ENCODE measurements at places on chromosomes 5 and 9.
A peak's percentile ranks its signal among the peaks of the same experiment; 100 is the strongest.

- DNase-seq = no peak
These were observed 97.5 kb downstream of the MLLT3 start for GRCh38 chr9:20524776-20525175.

DNA sequence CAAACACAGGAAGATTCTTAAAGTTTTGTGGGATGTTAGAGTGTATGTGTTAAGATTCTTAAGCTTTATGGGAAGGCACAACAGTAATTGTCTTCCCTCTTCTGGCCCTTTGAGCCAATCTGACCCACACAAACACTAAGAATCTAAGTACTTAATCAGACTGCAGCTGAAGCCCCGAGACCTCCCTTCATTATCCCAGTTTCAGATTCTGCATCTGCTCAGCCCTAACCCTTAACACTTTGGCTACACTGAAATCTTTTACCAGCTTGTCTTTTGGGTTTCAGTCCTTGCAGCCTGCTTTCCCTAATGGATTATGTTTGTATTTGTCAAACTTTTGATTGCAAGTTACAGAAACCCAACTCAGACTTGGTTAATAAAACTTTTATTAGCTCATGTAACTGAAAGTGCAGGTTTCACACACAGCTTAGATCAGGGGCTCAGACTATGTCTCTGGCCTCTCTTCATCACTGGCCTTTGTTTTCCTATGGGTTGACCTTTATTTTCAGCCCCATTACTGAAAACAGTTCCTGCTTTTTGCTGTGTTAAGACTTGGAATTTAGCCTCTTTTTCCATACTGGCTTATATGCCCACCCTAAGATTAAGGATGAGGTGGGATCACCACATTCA, 71.5 kb downstream of the COX7C start:
- no peak for DNase-seq

GRCh38 chr9:124698265-124698664, 72.8 kb downstream of the NR6A1 start:
- DNase-seq = no peak

- DNase-seq = no peak
These were observed 116.6 kb upstream of the DPYSL3 start for GRCh38 chr5:147626464-147626863.

DNA sequence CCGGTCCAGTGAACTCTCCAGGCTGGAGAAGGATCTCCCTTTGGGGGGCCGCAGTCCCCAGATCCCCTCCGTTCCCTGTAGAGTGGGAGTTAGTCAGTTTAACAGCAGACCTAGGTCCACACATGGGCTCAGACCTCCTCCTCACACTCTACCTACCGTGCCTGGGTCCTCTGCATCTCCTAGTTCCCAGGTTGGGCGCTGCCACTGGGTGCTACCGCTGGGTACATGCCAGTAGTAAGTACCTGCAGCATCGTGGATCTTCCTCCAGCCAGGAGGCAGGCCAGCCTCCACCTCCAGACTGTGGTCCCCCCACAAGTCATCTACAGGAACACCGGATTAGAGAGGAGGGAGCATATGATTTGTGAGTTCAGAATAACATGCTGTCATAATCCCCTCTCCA, 802 bp downstream of the APBB3 start:
- no peak for DNase-seq

- no peak for DNase-seq
These were observed 32.7 kb downstream of the MTAP start for GRCh38 chr9:21835121-21835520.

DNA sequence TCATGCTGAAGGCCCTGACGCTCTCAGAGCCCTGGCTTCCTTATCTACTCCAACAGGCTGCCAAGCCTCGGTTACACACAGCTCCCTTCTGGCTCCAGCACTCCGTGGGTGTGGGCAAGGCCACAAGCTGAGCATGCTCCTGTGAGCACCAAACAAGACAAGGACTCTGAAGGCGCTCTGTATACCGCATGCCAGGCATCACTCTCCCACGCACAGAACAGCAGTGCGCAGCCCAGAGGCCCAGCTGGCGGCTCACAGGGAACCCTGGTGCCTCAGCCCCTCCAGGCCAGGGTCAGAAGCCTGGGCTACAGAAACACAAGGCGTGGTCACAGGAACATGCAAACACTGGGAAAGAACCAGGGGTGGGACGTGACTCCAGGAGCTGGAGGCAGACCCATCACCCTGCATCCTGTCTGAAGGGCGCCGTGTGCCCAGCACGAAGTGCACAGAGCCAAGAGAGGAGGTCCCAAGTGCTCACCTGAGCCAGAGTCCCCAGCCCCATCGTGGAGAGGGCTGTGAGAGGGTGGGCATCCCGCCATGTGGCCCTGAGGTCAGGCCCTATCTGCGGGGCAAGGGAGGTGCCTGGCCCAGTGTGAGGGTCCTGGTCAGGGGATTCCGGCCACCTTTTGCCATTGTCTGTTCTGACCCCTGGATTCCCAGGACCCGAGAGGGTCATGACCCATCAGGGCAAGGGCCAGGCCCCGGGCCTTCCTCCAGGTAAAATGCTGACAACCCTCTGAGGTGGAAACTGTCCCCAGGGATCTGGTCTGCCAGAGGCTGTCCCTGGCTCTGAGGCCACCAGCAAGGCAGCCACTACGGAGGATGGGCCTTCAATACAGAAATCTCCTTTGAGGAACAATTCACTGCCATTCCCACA, 54.7 kb downstream of the COL23A1 start:
- no peak for DNase-seq

DNA sequence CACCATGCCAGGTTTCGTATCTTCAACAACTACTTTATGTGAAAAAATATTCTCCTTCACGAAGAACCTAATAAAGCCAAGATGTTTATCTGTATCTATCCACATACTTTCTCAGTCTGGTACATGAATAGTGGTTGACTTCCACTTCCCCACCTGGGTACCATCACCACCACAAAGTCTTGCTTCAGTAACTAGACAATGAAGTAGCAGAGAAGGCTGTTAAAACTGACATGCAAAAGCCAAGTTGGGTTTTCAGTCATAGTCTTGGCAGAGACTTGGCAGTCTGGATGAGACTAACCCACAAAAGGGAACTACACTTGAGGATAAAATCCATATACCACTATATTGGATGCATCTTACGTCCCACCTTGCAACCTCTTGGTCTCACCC, 5.0 kb downstream of the P4HA2 start:
- no peak for DNase-seq

DNA sequence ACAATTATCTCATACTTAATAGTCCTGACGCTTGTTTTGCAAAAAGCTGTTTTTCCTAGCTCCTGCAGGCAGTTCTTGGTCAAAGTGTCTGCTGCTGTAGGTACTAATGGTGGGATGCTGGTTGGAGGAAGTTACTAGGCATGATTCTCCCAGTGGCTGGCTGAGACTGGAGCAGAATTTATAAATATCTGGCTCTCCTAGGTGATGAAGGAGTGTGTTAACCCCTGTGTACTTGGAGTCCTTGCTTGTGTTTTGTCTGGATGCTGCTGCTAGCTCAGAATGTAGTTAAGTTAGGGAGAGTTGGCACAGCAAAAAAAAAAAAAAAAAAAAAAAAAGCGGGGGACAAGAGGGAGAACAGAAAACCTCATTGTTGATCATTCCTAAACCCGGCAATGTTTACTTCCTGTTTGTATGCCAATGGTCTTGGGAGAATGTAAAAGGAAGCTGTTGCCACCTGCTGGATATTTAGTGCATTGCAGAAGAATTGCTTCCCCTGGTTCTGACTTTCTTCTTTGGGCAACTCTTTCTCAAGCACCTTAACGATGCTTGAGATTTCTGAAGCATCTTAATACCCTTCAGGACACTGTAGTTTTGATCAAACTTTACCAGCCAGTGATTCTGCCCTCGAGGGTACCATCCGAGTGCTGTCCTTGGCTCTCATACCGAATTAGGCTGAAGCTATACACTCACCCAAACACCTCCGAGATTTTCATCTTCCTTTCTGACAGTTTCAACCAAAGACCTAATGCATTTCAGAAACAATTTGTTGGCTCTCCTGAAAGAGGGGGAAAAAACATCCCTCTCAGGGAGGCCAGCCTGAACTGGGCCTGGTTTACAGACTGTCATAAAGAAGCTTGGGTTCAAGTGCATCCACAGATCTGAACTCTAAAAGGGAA, 71.7 kb upstream of the WWC1 start:
- no peak for DNase-seq

DNA sequence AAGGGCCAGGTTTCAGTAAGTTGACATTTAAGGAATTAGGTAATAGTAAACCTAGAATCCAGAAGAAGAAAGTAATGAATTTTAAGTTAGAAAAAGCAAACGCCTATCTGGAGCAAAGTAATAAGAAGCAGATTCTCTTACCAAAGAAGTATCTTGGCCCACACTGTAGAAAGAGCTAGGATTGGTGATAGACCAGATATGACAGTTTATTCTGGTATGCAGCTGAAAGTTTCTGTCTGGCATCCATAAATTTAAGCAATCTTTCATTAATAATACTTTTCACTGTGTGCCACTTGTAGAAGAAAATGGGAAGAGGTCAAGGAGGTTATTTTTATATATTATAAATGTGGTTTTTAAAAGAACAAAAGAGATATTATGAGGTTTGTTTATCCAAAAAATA, 3.0 kb downstream of the RECK start:
- no peak for DNase-seq

DNA sequence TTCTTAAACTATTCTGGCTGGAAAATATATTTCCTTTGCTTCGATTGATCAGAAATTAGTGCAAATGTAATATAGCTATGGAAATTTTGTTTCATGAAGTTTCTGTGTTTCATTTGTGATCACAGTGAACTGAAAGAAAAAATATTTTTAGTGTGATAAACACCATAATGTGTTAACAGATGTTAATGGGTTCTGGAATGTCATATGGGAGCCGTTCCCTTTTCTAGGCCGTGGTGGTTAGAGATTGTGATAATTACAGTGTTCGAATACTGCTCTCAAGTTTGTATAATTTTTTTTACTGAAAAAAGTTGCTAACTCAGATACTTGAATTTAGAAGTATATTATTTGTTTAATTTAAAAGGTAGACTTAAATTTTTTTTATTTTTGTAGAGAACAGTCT, 19.3 kb downstream of the GAPVD1 start:
- no peak for DNase-seq

DNA sequence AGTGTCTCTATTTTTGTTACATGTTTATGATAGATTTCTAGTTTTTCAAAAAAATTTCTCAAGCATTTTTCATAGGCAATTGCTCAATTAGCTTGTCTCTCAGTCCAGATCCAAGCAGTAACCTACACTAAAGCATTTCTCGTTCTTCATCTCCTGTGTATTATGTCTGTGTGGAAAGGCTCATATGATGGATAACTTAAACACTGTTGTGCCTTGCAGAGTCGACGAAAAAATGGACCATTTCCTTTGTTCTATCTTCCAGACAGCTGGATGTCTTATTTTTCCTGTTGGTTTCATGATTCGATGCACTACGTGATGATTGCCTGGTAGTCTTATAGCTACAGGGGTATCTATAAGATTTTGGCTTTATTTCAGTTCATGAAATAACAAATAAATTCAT, 347.8 kb downstream of the TRPM3 start:
- no peak for DNase-seq

DNA sequence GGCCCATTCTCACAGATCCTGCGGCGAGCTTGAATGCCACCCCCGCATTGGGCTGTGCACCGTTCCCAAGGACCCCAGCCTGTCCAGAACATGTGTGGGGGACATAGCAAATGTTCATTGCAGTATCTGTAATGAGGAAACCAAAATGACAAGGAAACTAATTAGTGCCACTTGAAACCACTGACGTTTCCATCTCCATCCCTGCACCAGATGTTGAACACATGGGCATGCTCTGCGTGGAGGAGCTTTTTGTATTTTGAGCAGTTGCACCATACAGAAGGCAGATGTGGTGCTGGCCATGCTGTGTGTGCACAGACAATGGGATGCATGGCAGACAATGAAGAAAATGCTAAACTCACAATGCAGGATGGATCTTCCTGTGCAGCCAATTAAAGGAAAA, 437.7 kb downstream of the SEMA5A start:
- DNase-seq = no peak

GRCh38 chr9:91914404-91914803, 35.6 kb downstream of the ROR2 start:
- DNase-seq = no peak

DNA sequence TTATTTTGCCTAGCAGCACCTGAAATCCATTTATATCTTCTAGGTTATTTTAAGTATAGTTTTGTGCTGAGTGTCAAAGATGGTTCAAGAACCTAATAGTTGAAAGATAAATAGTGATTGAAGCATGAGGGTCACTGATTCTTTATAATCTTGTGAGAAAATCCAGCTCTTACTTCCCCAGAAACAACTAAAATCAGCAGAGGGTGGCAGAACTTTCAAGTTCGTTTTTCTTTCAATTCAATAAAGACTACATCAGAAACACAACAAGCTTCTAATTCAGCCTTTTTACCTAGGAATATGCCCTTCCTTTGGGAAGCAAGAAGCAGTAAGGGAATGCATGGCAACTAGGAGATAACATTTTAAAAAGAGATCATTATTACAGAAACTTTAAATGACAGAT, 202.6 kb downstream of the KIAA0825 start:
- DNase-seq = no peak

- DNase-seq = no peak
These were observed 5.5 kb downstream of the SLC25A2 start for GRCh38 chr5:141298376-141298775.

DNA sequence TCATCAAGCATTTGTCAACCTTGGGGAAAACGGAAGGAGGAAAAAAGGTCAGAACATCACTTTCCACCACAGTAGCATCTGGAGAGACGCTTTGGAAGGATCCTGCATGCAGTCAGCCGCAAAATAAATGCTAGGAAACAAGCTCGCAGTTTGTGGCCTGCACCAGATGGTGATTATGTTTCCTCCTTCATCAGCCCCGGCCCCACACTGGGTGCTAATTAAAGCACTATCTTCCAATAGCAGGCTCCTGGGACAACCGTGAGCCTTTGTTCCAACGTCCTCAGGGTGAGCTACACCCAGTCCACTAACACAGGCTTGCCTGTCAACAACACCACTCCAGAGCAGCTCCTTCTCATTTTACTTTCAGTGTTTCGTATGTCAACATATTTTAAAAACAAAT, 64.0 kb downstream of the RNF130 start:
- no peak for DNase-seq

DNA sequence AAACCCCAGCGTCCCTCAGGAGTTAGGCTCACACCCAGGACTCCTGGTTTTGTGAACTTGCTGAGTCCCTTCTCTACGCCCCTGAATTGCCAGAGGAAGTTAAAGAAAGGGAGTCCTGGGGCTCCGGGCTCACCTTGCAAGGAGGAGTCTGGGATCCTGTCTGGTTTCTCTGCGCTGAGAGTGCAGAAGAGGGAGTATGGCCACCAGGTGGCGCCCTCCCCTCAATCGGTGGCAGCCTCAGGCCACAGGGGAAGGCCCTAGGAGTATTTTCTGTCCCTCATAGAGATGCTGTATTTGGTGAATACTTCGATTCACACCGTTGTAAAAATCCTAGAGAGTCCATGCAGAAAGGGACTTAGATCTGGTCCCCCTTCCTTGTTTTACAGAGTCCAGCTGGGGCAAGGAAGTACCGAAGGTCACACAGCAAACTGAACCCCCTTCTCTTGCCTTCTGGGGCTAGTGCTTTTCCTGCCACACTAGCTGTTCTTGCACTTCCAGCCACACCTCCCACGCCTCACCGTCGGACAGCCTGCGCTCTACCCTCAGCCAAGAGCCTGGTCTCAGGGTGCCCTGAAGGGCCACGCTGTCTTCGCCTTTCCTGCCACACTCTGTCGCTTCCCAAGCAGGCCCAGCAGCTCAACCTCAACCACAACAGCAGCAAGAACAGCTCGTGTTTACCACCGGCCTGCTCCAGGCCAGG, 10.2 kb downstream of the HAND1 start:
- DNase-seq = peak; percentile 69

GRCh38 chr9:76269789-76270188, 124.4 kb downstream of the RFK start:
- DNase-seq = no peak
